ENCODE measurements at places on chromosomes 11 and 22.

- DNase-seq: no peak
Measured at GRCh38 chr11:63942803-63943202, 4.0 kb downstream of the NAA40 start.

DNA sequence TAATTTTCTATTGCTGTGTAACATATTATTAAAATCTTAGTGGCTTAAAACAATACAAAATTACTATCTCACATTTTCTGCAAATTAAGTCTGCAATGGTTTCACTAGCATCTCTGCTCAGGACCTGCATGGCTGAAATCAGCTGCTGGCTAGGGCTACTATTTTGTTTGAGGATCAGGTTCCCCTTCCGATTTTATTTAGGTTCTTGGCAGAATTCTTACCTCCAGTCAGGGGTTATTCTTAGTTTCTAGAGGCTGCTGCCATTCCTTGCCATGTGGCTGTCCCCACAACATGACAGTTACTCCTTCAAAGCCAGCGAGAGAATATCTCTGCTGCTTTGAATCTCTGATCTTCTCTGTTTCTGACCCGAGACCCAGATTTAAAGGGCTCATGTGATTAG, 424.5 kb upstream of the ANO5 start:
- no peak for DNase-seq

GRCh38 chr11:95586155-95586554, 203.4 kb downstream of the FAM76B start:
- DNase-seq: no peak

- no peak for DNase-seq
Measured at GRCh38 chr11:86676010-86676409, 3.6 kb upstream of the ME3 start.

DNA sequence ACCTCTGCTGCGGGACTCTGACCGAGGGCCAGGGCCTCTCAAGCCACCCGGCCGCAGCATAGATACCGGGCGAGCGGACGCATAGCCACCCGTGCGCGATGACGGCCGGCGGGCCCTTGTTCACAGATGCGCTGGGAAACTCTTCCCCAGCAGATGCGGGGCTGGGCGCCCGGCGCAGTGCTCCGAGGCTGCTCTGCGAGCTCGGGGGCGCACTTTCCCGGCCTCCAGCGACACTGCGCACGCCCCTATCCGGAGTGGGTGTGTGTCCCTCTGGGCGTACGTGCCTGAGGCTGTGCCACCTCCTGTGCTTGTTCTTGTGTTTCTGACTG, 104.7 kb upstream of the E2F8 start:
- DNase-seq: peak; percentile 2

DNA sequence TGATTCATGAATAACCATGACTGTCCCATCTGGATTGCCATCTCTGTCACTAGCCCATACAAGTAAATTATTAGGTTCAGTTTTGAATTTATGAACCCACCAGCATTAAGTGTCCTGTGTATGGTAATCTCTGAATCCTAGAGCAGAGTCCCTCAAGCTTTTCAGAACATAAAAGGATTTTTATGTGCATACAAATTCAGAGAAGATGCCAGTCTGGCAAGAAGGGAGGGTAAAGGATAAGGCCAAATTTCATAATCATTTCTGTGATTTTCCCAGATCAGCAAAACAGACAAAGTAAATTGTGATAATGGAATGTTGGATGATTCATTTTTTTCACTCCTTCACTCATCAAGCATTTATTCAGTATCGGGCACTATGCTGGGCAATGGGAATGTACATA, 371.1 kb upstream of the ARHGAP42 start:
- DNase-seq: no peak

DNA sequence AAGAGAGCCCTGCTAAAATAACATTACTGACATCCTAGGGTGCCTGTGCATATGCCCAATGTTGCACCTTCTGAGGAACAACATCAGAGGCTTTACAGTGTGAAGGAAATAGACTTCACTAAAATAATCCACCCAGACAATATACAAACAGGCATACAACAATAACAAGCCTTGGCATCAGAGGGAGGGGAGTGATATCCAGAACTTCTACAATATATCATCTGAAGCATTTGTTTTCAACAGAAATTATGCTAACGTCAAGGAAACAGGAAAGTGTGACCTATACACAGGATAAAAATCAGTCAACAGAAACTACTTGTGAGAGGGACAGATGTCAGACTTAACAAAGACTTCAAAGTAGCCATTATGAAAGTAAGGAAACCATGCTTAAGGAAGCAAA, 81.3 kb downstream of the CTNND1 start:
- no peak for DNase-seq

- no peak for DNase-seq
Measured at GRCh38 chr11:33207408-33207985, 46.2 kb upstream of the CSTF3 start.

- no peak for DNase-seq
Measured at GRCh38 chr11:125688066-125688465, 7.4 kb upstream of the ACRV1 start.

- DNase-seq: no peak
Measured at GRCh38 chr22:30864441-30865420, 103.8 kb downstream of the MORC2 start.

DNA sequence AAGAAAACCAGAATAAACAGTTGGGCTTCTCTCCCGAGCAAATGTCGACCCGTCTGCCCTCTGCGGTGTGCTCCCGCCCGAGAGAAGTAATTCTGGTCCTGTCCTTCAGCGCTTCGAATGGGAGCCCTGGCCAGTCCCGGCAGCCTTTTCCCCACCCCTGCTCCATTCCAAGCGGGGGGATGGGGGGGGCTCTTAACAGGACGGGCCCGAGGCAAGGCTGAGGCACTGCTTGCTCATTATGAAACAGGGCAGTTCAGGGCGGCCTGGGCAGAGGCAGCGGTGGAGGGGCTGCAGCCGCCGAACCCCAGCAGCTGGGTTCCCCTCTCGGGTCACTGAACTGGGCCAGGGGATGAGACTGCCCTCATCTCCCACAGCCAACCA, 9.1 kb downstream of the BACE1-AS start:
- DNase-seq: no peak

DNA sequence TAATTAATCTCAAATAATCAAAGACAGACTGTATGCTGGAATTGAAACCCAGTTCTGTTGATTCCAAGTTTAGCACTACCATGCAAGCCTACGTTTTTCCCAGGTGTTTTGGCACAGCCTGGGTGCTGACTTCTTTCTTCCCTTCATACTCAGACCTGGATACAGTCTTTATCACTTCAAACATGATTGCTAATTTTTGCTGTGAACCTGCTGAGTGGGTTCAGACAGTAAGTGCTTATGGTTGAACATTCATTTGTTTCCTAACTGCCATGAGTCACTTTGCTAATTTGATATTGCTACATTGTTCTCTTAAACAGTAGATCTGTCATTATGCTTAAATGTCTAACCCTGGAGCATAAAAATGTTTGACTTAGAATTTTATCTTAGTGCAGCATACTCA, 12.2 kb downstream of the PAAF1 start:
- no peak for DNase-seq

DNA sequence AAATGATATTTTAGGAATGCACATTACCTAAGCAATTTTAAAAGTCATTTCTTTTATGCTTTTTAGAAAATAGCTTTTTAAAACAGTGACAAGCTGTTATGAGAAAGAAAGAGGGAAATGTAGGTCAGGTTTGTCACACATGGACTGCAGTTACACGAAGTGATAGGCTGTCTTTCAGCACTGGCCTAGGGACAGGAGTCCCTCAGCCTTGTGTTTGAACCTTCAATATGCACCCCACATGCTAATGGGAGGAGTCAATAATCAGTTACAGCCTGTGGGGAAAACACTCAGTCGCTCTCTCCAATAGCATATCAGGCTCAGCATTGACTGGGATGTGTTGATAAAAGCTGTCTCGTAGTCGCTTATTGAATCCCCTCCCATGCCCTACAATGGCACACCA, 45.8 kb downstream of the DNAJC24 start:
- no peak for DNase-seq

GRCh38 chr11:121540627-121541026, 87.9 kb upstream of the SORL1-AS1 start:
- no peak for DNase-seq

GRCh38 chr22:49527611-49528419, 299.9 kb downstream of the BRD1 start:
- no peak for DNase-seq

GRCh38 chr11:126336671-126337101, 18.8 kb upstream of the ST3GAL4 start:
- DNase-seq: no peak

DNA sequence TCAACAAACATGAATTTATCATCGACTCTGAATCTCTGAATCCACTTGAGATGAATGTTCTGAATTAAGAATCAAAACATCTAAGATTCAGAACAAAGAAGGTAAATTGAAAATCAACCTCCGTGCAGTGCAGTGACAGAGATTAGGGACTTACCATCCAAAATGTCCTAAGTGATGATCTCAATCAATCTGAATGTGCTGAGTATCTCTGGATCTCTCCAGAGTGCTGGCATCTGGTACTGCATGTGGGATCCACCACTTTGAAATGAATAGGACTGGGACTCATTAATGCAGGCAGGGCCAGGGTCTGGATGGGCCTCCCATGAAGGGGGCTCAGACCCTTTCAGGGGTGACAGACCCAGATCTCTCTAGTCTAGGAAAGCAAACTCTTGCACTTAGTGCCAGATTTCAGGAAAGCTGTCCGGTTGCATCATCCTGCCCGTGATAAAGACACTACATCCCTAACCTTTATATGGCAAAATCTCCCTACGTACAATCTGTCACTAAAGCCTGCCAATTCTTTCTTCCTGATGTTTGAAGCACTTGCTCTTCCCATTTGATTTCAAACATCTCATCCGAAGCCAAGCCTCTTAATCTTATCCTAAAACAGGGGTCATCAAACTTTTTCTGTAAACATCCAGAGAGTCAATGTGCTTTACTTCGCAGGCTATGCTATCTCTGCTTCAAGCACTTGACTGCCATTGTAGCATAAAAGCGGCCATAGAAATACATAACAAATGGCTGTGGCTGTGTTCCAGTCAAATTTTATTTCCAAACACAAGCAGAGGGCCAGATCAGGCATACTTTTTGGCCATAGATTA, 263.3 kb downstream of the LARGE1 start:
- no peak for DNase-seq

DNA sequence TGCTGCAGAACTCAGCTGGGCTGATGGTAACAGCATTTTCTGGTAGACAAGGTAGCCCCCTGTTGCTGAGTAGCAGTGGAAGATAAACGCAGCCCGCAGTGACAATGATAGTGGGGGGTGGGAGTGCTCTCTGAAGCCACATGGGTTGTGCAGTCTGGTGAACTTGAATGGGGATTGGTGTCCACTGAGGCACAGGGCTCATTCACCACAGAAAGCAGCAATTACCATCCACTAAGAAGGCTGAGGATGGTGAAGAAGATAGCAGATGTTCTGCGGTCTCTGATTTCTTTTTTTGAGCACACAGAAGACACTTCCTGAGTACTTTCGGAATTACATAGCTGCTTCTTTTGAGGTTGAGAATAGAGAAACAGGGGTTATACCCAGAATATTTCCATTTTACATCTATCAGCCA, 150.3 kb downstream of the LRRC4C start:
- DNase-seq: no peak

DNA sequence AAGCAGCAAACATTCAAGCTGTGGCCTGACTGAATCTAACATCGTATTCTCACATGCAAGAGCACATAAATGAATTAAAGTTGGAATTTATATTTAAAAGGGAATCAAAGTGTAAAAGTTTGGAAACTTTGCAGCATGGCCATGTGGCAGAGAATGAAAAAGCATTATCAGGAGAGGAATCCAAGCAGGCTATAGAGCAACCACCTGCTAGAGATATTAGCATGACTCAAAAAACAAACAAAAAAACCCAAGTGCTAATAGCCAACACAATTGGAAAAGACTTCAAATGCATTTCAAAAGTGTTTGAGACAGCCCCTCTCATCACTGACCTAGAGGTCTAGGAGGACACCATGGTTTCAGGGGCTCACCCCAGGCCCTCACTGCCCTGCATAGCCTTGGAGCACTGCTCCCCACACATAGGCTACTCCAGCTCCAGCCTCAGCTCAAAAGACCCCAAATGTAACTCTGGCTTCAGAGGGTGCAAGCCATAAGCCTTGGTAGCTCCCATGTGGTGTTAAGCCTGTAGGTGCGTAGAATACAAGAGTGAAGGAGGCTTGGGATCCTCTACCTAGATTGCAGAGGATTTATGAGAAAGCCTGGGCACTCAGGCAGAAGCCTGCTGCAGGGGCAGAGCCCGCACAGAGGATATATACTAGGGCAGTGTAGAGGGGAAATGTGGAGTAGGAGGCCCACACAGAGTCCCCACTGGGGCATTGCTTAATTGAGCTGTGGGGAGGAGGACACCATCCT, 1.7 kb upstream of the KRTAP5-7 start:
- DNase-seq: no peak

- peak; percentile 79 for DNase-seq
Measured at GRCh38 chr22:37275622-37276021, 6.7 kb upstream of the CYTH4 start.

- DNase-seq: no peak
Measured at GRCh38 chr11:129691142-129691541, 124.5 kb upstream of the TMEM45B start.

GRCh38 chr11:127425281-127425680, 424.7 kb upstream of the KIRREL3 start:
- no peak for DNase-seq

GRCh38 chr22:32796865-32797573, 4.5 kb upstream of the TIMP3 start:
- peak; percentile 74 for DNase-seq

- DNase-seq: no peak
Measured at GRCh38 chr11:45285250-45285828, 802 bp downstream of the SYT13 start.

DNA sequence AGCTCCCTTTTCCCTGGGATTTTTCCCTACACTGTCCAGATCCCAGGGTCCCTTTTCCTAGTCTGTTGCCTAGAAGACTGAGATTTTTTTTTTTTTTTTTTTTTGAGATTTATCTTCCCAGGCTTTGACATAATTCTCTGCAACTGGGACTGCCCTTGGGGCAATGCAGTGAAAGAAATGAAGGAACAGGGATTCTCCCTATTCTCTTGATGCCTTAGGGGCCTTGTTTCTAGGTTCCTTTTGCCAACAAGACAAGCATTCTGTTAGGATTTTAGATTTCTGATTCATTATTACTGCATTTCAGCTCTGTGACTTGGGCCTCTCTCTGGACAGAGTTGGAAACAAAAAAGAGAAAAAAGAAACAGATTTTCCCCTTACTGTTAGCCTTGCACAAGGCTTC, 47.3 kb downstream of the QSER1 start:
- no peak for DNase-seq

- peak; percentile 42 for DNase-seq
Measured at GRCh38 chr11:1573077-1573902, 1.2 kb upstream of the DUSP8 start.

DNA sequence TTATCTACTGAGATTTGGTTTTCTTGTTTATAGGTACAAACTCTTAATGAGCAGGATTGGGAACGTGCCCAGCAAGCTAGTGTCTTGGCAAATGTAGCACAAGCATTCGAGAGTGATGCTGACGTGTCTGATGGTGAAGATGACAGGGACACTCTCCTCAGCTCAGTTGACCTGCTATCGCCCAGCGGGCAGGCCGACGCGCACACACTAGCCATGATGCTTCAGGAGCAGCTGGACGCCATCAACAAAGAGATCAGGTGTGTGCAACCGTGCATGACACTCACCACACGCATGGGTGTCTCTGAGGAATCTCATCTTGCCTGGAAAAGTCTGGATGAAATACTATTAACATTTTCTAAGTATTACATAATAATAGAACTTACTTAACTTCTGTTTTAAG, 54.7 kb upstream of the CTTN start:
- no peak for DNase-seq

GRCh38 chr11:8712506-8712905, 29.9 kb downstream of the RPL27A start:
- no peak for DNase-seq

- no peak for DNase-seq
Measured at GRCh38 chr11:88683024-88683423, 345.5 kb upstream of the CTSC start.
